ENCODE measurements at places on chromosomes 1 and 21.

- no peak for DNase-seq
Measured at GRCh38 chr1:230268371-230269170, 157.6 kb downstream of the PGBD5 start.

GRCh38 chr1:78377356-78377928 lies 113.3 kb upstream of the PTGFR start:
- DNase-seq = no peak

DNA sequence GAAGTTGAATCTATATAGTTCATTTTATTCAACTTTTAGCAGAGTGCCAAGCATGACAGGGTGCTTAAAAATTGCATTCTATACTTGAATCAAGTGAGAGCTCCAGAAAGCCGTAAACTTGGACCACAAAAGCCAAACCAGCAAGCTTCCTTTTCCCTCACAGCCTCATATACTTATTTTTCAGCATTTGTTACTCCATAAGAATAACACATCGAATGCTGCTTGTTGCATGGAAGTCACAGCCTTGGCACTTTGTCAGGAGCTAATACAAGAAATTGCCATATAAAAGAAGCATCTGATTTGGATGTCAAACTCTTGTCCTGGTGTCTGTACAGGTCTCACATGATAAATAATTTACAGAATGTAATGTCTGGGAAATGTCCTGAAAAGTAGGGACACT lies 87.4 kb downstream of the PLXNA2 start:
- no peak for DNase-seq

GRCh38 chr1:196183941-196184340 lies 424.3 kb downstream of the KCNT2 start:
- DNase-seq = no peak

GRCh38 chr1:153697191-153698019 lies 18.9 kb downstream of the NPR1 start:
- DNase-seq = no peak

GRCh38 chr1:68814067-68814466 lies 317.2 kb upstream of the DEPDC1 start:
- DNase-seq = no peak

DNA sequence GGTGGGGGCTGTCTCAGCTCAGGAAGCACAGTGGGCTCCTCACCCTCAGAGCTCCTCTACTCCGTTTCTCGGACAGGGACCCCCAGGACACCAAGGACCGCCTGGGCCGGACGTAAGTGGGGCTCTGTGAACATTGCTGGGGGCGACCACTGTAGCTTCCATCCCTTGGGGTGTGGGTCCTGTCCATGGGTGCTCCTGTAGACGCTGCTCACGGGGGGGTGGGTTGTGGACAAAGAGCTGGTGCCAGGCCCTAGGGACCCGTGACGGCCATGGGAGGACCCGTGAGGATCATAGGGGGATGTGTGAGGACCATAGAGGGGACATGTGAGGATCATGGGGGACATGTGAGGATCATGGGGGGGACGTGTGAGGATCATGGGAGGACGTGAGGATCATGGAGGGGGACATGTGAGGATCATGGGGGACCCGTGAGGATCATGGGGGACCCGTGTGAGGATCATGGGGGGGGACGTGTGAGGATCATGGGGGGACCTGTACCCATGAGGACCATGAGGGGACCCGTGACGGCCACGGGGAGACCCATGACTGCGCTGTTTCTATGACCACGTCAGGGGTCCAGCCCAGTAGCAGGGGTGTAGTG lies 18.1 kb downstream of the COL6A1 start:
- no peak for DNase-seq

- DNase-seq = no peak
Measured at GRCh38 chr1:216076751-216077150, 346.5 kb downstream of the USH2A start.

DNA sequence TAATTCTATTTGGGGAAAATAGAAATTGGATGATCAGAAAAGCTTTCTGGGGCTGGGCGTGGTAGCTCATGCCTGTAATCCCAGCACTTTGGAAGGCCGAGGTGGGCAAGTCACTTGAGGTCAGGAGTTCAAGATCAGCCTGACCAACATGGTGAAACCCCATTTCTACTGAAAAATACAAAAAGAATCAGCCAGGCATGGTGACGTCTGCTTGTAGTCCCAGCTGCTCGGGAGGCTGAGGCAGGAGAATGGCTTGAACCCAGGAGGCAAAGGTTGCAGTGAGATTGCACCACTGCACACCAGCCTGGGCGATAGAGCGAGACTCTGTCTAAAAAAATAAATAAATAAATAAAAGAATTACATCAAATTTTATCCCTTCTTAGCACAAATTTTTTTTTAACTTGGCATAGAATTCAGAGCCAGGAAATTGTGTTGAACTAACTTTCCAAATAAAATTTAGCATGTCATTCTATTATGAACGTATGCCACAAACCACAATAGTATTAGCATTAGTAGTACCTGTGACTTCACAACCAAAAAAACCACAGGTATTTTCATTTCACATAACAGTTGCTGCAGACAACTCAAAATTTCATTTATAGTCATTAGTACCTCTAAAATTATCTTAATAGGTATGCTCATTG lies 4.5 kb upstream of the ANKRD13C start:
- DNase-seq = no peak

DNA sequence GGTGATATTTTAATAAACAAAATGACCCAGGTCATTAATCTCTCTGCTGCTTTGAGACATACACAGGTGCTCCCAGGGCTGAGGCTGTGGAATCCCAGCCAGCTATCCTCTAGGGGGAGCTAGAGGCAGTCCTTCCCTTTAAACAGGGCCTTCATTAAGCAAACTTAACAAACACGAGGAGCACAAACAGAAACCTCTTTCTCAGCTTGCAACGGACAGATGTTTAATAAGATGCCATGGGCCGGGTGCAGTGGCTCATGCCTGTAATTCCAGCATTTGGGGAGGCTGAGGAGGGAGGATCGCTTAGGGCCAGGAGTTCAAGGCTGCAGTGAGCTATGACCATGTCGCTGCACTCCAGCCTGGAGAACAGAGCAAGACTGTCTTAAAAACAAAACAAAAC lies 106.7 kb downstream of the HIVEP3 start:
- peak; percentile 47 for DNase-seq

DNA sequence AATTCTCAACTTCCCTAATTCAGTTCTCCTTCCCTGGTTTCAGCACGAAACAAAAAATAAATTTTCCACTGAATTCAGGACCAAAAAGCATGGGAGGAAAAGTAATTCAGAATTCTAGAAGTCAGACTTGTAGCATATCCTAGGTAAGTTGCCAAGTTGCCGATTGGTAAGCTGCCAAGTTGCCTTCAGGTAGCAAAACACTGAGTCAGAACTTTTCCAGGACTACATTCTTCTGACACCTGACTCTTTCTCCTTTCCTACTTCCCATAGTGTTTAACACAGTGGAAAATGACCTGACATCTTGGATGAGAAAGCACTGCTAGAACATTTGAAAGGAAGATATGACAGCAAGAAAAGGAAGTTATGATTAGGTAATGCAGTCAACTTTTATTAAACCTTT lies 322.8 kb downstream of the SPATA17 start:
- DNase-seq = no peak

DNA sequence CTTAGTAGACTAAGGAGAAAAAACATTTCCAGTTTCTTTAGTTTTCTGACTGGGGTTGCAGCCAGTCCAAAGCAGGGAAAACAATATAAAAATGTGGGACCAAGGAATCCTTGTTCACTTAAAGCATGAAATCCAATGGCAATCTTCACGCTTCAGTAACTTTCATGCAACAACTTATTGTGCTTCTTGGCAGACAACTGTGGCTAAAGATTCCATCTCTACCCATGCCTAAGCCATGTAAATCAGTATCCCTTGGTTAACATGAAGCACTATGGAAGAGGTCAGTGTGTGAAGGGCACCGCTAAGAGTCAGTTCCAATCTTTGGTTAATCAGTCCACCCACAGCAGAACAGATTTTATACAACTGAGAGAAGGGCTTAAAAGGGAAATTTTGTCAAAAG lies 201.8 kb upstream of the GREM2 start:
- DNase-seq = no peak

DNA sequence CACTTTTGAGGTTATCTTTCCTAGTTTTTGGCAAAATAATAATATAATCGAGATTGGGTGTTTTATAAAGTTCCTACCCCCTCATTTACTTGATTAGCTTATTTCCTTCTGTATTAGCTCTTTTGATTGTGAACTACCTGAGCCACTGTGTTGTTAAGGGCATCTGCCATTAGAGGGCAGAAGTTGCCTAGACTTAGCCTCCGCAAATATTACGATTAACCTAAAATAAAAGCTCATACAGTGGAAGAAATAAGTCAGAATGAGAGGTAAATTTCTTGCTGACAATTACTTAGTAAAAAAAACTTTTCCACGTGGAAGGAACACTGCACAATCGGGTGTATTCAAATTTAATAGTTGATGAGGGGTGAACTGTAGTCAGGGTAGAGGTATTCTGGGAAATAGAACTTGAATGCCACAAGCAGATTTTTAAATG lies 2.3 kb downstream of the H3-3A start:
- no peak for DNase-seq

DNA sequence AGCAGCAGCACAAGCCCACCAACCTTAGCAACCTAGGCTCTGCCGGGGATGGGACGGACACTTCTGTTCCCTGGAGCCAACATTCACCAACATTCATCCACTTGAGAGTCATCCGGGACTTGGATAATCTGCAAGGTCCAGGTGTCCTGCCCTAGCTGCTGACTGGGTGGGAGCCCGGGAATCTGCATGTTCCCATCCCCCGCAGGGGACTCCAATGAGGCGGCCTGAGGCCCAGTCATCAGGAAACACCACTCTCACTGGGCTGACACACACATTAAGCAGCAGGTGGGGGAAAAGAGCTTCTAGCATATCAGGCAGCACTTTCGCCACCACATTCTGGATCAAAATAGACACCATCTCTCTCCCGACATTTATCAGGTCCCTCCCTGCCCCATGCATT lies 38.4 kb upstream of the CCSAP start:
- no peak for DNase-seq

GRCh38 chr1:48691429-48692001 lies 85.2 kb downstream of the BEND5 start:
- DNase-seq = no peak

DNA sequence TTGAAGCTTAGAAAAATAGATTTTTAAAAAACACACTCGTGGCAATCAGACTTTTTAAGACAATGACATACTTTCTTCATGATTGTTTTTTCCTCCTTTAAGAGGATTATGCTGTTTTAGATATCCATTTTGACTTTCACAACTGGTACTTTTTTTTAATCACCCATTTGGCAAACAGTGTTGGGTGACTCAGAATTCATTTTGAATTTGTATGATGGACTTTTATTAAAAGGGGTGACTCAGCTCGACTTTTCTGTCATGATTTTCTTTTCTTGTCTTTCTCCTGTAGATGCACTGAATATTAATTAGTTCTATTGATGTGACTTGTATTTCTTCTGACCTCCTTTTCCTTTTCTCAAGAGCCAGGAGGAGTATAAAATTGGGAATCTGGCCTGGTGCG lies 44.7 kb downstream of the FMN2 start:
- no peak for DNase-seq

DNA sequence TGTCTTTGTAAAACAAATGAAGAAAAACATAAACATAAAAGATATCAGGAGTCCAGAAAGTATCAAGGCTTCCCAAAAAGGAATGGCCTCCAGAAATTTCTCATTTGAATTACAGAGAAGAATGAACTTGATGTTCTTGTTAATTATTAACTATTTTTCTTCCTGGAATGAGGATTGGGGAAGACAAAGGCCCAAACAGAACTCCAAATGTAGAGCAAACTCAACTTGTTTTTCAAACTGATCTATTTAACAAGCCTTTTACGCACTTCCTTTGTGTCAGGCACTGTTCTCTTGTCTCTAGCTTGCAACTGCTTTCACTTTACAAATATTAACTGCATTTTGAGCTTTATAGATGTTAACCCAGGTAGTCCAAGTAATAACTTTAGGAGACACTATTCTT lies 45.5 kb downstream of the LAMC2 start:
- no peak for DNase-seq

DNA sequence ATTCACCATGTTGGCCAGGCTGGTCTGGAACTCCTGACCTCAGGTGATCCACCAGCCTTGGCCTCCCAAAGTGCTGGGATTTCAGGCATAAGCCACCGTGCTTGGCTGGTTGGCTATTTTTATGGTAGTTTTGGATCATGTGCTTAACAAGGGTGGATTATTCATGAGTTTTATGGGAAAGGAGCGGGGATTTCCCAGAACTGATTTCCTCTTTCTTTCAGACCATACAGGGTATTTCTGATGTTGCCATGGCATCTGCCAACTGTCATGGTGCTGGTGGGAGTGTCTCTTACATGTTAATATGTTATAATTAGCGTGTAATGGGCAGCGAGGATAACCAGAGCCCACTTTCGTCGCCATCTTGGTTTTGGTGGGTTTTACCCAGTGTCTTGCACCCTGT lies 3.2 kb downstream of the TRPM2 start:
- no peak for DNase-seq

- no peak for DNase-seq
Measured at GRCh38 chr21:34687745-34688144, 19.0 kb downstream of the CLIC6 start.

- DNase-seq = no peak
Measured at GRCh38 chr1:78113156-78113916, 67.6 kb downstream of the GIPC2 start.

GRCh38 chr21:38806153-38806941 lies 618 bp downstream of the ETS2 start:
- DNase-seq = no peak

GRCh38 chr1:46223472-46223943 lies 20.4 kb downstream of the LURAP1 start:
- DNase-seq = peak; percentile 86

GRCh38 chr1:45013551-45014209 lies 1.6 kb downstream of the UROD start:
- no peak for DNase-seq

- no peak for DNase-seq
Measured at GRCh38 chr1:108551137-108551862, 8.6 kb upstream of the EEIG2 start.

- no peak for DNase-seq
Measured at GRCh38 chr1:32775640-32776337, 41.4 kb downstream of the YARS1 start.

- DNase-seq = no peak
Measured at GRCh38 chr1:176480750-176481149, 17.8 kb downstream of the PAPPA2 start.

- DNase-seq = no peak
Measured at GRCh38 chr1:210332719-210333398, 4.2 kb downstream of the HHAT start.

DNA sequence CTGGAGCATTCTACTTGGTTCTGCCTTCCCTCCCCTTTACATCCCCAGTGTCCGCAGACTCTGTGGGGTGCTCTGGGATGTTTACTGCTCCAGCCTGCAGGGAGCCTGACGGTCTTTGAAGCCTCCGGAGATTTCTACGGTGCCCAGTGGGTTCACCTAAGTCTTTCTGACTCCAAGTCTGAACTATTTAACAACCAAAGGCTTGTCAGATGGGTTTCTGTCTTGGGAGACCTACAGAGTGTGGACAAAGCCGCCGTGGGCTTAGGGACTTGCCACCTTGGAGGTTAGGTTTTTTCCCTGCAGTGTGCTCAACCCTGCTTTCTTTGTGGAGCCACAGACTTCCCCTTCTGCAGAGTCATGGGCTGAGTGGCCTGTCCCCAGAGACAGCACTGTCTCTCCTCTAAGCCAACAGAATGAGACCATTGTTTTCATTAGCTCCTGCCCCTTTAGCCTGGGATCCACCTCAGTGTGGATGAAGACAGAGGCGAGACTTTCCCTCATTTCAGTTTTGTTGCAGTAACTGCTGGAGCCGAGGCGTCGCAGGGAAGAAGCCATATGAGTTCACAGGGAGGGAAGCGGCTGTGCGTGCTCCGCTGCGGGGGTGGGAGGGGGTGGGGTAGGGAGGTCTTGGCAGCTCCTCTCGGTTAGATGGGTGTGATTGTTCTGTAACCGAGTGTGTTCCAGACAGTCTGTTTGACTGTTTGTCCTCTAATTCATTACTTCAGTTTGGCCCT lies 120.7 kb downstream of the CNIH3 start:
- DNase-seq = no peak

Data from Panc1 (cell line).